DMS 273 treated with DMSO at 0.1 percent for 48 hours (cell line): ENCODE measurements at places on chromosomes 11 and 22.

DNA sequence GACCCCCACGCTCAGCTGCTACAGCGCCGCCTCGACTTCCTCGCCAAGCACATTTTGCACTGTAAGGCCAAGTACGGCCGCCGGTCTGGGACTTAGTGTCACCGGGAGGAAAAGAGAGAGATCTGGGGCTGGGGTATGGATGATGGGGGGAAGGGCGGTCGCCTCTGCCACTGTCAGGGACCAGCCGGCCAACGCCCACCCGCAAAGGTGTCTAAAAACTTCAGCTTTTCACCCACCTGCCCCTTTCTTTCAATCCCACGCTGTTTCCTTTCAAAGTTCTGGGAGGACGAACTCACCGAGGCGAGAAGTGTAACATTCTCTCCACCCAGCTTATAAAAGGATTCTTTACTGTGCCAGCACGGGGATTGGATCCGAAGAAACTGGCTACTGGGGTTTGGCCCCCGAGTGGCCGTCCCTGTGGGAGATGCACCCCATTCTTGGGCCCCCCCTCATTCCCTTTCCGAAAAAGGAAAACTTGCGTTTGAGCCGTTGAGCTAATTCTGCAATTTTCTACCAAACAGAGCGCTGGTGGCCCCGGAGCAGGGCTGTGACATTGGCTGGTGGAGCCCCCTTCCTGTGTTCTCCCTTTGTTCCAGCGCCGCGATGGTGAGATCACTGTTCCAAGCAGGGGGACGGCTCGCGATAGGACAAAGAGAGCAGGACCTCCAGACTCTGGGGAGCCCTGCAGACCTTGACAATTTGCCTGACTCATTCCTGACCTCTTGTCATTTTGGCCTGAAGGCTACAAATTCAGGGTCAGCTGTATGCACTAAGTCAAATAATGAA lies 1.8 kb downstream of the FJX1 start:
- DNase-seq = no peak

DNA sequence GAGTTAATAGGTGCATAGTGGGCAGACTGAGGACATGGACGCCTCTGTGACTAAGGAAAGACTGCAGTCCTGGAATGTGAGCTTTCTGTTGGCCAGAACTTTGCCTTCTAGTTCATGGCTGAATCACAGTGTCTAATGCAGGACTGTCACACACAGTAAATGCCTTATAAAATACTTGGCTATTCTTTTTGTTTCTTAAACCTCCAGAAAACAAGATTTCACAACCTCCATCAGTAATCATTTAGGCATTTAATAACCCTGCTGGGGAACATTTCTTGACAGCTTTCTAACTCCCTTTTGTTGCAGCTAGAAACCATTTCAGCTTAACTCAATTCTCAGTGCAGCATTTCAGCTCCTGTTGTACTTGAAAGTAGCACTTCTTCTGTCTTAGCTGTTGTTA lies 335.8 kb upstream of the DDI1 start:
- DNase-seq = no peak

GRCh38 chr11:78338138-78338537 lies 79.5 kb downstream of the GAB2 start:
- DNase-seq = no peak

GRCh38 chr11:102244681-102245409 lies 72.4 kb upstream of the BIRC3 start:
- no peak for DNase-seq

DNA sequence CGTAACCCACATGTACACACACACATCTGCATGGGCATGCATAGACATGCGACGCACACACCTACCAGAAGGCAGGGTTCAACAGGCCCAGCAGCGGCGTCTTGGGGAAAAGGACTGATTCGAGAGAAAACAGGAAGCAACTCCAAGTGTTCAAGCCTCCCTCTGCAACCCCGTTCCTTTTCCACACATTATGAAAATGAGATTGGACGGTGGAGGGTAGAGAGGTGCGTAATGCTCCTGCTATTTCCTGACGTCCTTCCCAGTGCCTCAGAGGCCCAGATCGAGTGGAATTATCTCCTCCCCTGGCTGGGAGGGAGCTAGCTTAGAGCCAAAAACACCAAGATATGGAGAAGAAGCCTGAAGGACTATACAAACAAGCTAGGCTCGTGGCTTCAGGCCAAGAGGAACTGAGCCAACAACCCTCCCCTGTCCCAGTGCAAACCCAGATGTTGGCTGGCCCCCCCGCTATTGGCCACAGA lies 289.2 kb downstream of the MN1 start:
- DNase-seq = no peak

DNA sequence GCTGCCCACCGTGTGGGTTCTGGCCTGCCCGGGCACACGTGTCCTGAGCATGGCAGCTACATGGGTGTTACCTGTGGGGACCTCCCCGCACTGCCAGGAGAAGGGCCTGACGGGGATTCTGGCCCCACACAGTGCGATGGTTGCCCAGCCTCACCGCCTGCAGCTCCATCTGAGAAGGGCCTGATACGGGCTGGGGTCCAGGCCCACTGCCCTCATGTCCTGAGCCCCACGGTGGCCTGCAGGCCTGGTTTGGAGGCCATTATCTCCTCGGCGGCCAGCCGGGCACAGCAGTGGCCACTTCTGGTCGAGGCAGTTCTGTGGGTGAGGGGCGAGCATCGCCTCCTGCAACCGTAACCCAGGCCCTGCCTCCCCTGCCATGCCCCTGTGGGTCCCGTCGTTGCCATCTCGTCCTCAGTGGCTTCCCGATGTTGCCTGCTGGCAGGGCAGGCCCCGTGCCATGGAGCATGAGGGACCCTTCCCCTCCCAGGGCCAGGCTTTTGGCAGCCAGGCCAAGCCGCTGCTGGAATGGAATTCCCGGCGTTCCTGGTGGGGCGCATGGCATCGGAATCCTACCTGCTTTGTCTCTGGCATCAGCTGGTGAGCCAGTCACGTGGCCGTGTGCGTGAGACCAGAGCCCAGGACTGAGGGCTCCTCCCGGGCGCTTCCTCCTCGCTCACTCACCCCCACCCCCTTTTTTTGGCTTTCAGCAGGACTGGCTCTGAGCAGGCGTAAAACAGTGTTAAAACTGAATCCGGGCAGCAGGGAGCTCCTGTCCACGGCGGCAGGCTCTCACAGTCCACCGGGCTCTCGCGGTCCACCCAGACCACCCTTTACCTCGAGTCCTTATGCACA lies 71.9 kb upstream of the PPARA start:
- peak; percentile 56 for DNase-seq

DNA sequence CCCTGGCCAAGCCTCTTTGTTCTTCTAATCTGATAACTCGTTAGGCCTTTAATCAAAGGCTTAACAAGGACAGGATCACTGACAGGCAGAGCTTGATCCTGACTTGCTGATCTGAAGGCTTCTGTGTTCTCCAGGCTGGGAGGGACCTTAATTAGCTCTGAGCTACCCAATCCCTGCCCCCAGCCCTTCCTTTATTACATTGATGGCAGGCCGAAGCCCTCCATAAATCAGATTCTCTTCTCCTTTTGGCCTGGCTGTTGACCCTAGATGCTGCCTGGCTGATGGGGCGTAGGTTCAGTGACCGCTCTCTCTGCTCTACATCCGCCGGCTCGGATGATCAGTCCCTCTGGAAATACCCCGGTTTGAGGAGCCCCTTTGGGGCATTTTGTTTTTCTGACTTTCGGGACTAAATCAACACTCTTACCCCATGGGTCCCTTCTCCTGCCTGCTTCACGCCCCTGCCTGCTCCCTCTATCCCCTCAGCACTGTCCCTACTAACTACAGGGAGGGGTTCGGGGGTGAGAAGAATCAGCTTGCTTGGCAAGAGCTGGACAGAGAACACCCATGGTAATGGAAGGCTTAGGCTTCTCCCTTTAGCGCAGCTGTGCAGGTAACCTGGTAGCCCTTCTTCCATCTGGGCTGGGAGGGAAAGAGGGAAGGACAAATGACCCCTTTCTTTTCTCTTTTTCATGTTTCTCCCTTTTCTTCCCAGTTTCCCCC lies 10.0 kb upstream of the RRM1 start:
- DNase-seq = no peak

DNA sequence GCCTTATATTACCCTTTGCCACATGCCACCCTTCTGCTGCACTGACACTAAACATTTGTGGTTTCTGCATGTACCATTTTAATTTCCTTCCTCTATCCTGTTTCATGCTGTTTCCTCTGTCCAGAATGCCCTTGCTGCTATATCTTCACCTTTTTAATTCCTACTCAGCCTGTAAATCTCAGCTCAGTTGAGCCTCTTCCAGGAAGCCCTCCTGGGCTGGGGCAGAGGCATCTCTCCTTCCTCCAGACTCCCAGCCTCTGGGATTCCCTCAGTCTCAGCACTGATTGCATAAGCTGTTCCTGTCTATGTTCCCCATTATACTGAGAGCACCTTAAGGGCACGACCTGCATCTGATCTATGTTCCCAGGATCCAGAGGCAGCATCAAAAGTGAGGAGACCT lies 98.7 kb downstream of the RNF169 start:
- DNase-seq = no peak

DNA sequence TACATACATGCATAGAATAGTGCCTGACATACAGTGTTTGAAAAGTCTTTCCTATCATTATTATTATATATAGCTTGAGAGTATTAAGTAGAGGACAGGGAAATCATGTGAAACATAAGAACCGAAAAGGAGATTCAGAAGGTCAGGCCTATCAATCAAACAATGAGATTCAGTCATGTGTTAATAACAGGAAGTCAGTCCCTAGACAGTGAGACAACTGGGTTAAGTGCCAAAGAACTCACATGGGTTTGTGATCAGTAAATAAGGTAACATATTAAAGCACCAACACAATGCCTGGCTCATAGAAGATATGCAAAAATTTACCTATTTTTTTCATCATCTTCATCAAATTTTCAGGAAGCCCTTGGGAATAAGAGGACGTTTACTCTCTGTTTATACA lies 174.3 kb upstream of the FAT3 start:
- no peak for DNase-seq

- no peak for DNase-seq
Observed at GRCh38 chr11:46378296-46378695, 3.2 kb upstream of the MDK start.

- DNase-seq = no peak
Observed at GRCh38 chr11:3837793-3838192, 3.0 kb downstream of the RHOG start.

- DNase-seq = no peak
Observed at GRCh38 chr22:45235851-45236342, 4.8 kb downstream of the KIAA0930 start.

GRCh38 chr11:15969281-15969680 lies 387.1 kb downstream of the SOX6 start:
- DNase-seq = no peak

GRCh38 chr11:119006656-119007055 lies 8.7 kb downstream of the CENATAC start:
- no peak for DNase-seq

- DNase-seq = no peak
Observed at GRCh38 chr11:69492201-69492991, 10.9 kb downstream of the LINC01488 start.

DNA sequence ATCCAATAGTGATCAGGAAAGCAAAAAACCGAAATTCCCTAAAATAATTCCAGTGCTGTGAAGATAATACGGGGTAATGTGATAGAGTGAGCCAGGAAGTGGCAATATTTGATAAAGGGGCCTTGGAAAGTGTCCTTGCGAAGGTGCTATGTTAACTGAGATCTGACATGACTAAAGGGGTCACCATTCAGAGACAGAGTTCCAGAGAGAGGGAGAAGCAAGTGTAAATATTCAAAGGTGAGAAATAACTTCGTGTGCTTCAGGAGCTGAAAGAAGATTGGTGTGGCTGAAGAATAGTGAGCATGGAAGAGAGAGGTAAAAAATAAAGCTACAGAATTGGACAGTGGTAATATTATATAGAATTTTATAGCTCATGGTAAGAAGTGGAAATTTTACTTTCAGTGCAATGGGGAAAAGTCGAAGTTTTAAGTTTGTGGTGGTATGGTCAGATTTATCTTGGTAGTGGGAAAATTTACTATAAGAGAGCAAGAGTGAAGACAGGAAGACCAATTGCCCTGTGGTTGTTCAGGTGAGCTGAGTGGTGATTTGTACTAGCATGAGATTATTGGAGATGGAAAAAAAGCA lies 164.5 kb downstream of the JRKL start:
- no peak for DNase-seq

- peak; percentile 71 for DNase-seq
Observed at GRCh38 chr22:36055376-36056295, 27.0 kb upstream of the RBFOX2 start.

- no peak for DNase-seq
Observed at GRCh38 chr22:37051391-37052385, at the start of gene KCTD17. Gene KCTD17 (plus strand): TSS chr22:37051742. CDS start chr22:37051761, 19 bp downstream.

DNA sequence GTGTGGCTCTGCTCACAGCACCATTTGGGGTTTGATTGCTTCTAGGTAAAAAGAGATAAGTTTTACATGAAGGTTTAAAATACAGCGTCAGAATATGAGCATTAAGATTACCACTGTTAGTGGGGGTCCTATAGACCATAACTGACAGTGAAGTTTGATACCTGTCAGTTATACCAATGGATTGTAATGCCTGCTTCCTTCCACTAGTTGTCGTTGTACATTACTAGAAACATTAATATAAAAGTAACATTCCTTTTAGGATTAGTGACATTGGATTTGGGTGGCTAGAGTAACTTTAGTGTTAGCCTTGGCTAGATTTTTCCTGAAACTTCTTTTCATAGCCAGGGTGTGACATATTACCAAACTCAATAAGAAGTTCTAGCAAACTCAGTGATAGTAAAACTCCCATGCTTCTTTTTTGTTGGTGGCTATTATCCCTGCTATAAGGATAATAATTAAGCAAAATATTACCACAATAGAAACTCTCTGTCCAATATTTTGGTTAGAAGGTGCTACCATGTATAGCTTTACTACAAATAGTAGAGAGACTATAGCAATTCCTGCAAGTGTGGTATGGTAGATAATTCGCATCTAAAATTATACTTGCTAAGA lies 57.1 kb downstream of the FAM181B start:
- DNase-seq = no peak

GRCh38 chr22:46352691-46353386 lies 17.3 kb downstream of the TRMU start:
- DNase-seq = peak; percentile 81

GRCh38 chr22:42313804-42314581 lies 43.5 kb upstream of the TCF20 start:
- DNase-seq = peak; percentile 52

GRCh38 chr22:40429481-40429880 lies 59.1 kb downstream of the SGSM3 start:
- no peak for DNase-seq

DNA sequence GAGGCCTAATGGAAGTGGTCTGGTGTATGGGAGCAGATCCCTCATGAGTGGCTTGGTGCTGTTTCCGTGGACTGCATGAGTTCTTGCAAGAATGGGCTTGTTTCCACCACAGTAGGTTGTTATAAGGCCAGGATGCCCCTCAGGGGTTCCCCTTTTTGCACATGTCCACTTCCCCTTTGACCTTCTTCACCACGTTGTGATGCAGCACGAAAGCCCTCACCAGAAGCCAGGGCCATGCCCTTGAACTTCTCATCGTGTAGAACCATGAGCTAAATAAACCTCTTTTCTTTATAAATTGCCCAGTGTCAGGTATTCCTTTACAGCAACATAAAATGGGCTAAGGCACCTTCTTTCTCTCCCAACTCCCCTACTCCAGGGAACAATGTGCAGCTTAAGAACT lies 2.8 kb upstream of the NARS2 start:
- DNase-seq = no peak
